BJ (cell line): ENCODE measurements at places on chromosomes 16 and 17.

DNA sequence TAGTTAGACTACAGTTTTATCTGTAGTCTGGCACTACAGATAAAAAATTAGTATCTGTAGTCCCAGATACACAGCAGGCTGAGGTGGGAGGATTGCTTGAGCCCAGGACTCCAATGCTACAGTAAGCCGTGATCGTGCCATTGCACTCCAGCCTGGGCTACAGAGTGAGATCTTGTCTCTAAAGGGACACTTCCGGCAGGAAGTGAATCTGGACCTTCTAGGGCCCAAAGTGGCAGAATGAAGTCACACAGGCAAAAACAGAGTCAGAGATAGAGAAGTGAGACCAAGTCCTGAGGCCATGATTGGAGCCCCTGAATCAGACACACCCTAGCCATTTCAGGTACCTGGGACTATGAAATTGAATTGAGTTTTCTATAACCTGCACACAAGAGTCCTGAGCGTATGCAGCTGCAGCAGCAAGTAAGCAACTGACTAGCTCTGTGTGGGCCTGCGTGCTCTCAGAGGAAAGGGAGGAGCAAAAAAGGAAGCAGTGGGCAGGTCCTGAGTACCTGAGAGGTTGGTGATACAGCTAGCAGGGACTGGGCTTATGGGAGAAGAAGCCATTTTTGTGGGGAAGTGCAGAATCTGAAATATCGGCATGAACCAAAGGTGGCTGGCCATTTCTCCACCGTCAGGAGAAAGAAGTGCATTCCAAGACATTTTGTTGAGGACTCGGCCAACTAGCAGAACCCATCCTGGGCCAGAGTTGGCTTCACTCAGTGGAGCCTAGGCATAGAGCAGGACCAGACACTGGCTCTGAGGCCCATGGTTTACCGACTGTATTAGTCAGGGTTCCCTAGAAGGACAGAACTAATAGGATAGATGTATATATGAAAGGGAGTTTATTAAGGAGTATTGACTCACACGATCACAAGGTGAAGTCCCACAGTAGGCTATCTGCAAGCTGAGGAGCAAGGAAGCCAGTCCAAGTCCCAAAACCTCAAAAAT is 27.2 kb upstream of the BRD7 start:
- DNase-seq, result no peak

GRCh38 chr16:1333149-1333812 is at the start of gene BAIAP3:
Gene BAIAP3 (plus strand): TSS chr16:1333645. CDS start chr16:1338550, 4,905 bp downstream.
- no peak for DNase-seq

DNA sequence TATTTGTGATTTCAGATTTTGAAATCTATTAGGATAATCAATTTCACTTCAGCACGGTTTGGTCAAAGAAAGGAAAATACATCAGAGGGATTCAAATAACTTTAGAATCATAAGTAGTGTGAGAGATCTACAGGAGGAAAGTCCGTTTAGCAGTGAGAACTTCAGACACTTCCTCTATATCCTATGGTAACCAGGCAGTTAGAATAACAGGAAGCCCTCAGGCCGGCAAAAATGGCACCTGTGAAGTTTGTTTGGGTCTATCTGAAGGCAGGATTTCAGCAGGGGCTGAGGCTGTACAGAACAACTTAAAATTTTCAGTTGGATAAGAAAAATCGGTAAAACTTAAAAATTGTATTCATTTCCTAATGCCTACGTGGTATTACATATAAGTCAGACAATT is 24.9 kb downstream of the KCNJ16 start:
- DNase-seq, result no peak

DNA sequence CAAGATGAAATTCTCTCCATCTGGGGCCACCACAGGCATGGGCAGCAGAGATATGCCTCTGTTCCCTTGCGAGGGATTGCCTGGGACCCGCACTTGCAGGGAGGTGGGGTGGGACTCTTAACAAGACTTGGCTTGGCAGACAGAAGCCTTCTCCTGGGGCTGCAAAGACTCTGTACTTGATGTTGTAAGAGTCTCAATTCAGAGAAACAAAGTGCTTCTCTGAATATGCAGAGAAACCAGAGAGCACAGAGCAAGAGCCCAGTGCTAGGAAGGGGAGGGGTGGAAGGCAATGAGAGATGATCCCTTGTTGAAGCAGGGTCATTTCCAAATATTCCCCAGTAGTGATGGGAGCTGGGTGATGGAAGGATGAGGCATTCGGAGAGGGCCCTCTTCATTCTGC is 2.2 kb downstream of the MMP28 start:
- no peak for DNase-seq

GRCh38 chr17:75339971-75340370 is 50.7 kb upstream of the SLC25A19 start:
- DNase-seq, result no peak

DNA sequence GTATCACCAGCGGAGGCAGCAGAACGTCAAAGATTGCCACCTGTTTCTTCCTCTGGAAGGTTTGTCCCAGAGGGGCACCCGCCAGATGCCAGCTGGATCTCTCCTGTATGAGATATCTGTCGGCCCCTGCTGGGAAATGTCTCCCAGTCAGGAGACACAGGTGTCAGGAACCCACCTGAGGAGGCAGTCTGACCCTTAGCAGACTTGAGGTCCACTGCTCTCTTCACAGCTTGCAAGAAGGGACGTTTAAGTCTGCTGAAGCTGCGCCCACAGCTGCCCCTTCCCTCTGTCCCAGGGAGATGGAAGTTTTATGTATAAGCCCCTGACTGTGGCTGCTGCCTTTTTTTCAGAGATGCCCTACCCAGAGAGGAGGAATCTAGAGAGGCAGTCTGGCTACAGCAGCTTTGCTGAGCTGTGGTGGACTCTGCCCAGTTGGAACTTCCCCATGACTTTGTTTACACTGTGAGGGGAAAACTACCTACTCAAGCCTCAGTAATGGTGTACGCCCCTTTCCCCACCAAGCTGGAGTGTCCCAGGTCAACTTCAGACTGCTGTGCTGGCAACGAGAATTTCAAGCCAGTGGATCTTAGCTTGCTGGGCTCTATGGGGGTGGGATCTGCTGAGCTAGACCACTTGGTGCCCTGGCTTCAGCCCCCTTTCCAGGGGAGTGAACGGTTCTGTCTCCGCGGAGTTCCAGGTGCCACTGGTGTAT is 92.9 kb downstream of the PHKB start:
- no peak for DNase-seq

GRCh38 chr16:81261049-81261648 is 22.7 kb downstream of the BCO1 start:
- DNase-seq, result no peak

DNA sequence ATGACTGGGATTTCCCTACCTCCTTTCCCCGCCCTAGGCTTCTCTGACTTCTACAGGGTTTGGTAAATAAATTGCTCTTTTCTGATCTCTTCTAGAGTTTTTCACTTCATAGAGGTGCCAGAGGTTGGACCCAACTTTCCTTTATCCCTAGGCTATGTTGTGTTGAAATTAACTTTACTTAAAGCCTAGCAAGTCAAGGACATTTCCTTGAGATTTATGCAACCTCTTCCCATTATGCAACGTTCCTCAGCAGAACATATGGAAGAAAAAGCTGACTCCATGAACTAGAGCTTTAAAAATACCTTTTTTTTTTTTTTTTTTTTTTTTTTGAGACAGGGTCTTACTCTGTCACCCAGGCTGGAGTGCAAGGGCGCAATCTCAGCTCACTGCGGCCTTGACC is 15.5 kb downstream of the MPO start:
- DNase-seq, result no peak
